ENCODE measurements at places on chromosomes 13 and 19.

DNA sequence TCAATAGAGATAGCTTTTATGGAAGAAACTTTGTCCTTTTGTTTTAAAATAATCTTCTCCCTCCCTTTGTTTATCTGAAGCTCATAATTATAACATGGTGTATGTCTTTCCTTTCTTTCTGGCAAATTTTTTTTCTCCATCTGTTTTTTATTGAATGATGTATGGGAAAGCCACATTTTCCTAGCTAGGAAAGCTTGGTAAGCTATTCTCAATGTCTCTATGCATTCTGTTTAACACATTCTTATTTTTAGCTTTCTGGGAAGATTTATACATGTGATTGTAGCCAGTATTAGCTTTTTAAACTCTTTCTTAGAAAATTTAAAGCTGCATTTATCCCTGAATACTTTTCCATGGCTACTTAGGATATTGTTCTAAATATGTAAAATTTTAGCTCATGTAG is 124.9 kb upstream of the CSNK1A1L start:
- no peak for DNase-seq

DNA sequence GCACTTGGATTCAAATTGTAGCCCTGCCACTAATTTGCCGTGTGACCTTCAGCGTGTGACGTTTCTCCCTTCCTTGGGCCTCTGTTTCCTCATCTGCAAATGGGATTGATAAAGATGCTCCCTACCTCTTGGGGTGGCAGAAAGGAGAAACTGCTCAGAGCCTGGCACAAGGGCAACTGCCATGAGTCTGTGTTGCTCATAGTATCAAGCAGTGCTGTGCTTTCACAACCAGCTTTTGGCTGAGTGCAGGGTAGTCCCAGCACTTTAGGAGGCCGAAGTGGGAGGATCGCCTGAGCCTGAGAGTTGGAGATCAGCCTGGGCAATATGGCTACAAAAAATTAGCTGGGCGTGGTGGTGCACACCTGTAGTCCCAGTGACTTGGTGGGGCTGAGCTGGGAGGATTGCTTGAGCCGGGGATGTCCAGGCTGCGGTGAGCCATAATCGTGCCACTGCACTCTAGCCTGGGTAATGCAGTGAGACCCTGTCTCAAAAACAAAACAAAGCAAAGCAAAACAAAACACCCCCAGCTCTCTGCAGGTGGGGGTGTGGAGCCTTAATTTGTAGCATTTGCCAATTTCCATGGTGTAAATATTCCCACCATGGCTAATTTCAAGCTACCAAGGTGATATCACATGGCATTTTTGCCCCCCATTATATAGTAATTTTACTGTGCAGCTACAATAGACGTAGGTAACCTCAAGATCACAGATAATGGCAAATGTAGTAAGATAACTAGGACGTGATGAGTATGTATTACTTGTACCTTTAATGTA is 1.6 kb upstream of the MARK4 start:
- peak; percentile 5 for DNase-seq

GRCh38 chr19:32750441-32751055 is 31.0 kb downstream of the TDRD12 start:
- peak; percentile 1 for DNase-seq

GRCh38 chr19:39362682-39363657 is 20.7 kb downstream of the SAMD4B start:
- peak; percentile 40 for DNase-seq

GRCh38 chr19:47411101-47411500 is 8.2 kb downstream of the MEIS3 start:
- no peak for DNase-seq

GRCh38 chr13:91817250-91817649 is 418.8 kb downstream of the GPC5 start:
- no peak for DNase-seq

- no peak for DNase-seq
These were observed 776 bp upstream of the LENG1 start for GRCh38 chr19:54160182-54160811.

GRCh38 chr13:94712287-94712811 is at the start of gene SOX21:
Gene SOX21, minus strand, starts transcription at chr13:94712545. Its CDS starts 496 bp downstream, at chr13:94712049.
- DNase-seq, result no peak
